Bronchus fibroblast of lung (primary cell): ENCODE measurements at places on chromosomes 12 and 14. TPM values are rescaled to one million over a fixed set of nuclear protein-coding genes. Genes with fewer than 3 reads are reported as not detected.

Gene MDGA2
- under 0.01 TPM in 1 of 2 replicates, not detected in the other for total RNA-seq

Gene POTEG
- total RNA-seq = not detected in 2 replicates

Gene PARP11
- 3.3 and 6.4 TPM in 2 replicates for total RNA-seq

Gene GSG1
- 0.34 and 1.5 TPM in 2 replicates for total RNA-seq

Gene FAM181A
- not detected in 2 replicates for total RNA-seq

Gene PLCZ1
- total RNA-seq = not detected in 2 replicates

Gene FGD6
- 2.5 and 3.3 TPM in 2 replicates for total RNA-seq

Gene CDH24
- total RNA-seq = 8.6 and 9.8 TPM in 2 replicates

Gene SLC7A8
- 0.34 and 0.45 TPM in 2 replicates for total RNA-seq

Gene YEATS4
- 47.3 and 96.8 TPM in 2 replicates for total RNA-seq

Gene CCDC197
- not detected in 2 replicates for total RNA-seq

Gene PLBD1
- 2.5 and 3.4 TPM in 2 replicates for total RNA-seq

Gene PTCSC3
- not detected in 2 replicates for total RNA-seq

Gene GLI1
- total RNA-seq = 1.5 and 1.8 TPM in 2 replicates

Gene RNASE3
- total RNA-seq = not detected in 2 replicates

Gene GALNT9
- 0.67 TPM in 1 of 2 replicates, not detected in the other for total RNA-seq

Gene CCDC63
- not detected in 2 replicates for total RNA-seq

Gene USP44
- 0.50 and 1.0 TPM in 2 replicates for total RNA-seq

Gene TMEM132C
- not detected in 2 replicates for total RNA-seq
